ENCODE measurements at places on chromosomes 5 and 9.

DNA sequence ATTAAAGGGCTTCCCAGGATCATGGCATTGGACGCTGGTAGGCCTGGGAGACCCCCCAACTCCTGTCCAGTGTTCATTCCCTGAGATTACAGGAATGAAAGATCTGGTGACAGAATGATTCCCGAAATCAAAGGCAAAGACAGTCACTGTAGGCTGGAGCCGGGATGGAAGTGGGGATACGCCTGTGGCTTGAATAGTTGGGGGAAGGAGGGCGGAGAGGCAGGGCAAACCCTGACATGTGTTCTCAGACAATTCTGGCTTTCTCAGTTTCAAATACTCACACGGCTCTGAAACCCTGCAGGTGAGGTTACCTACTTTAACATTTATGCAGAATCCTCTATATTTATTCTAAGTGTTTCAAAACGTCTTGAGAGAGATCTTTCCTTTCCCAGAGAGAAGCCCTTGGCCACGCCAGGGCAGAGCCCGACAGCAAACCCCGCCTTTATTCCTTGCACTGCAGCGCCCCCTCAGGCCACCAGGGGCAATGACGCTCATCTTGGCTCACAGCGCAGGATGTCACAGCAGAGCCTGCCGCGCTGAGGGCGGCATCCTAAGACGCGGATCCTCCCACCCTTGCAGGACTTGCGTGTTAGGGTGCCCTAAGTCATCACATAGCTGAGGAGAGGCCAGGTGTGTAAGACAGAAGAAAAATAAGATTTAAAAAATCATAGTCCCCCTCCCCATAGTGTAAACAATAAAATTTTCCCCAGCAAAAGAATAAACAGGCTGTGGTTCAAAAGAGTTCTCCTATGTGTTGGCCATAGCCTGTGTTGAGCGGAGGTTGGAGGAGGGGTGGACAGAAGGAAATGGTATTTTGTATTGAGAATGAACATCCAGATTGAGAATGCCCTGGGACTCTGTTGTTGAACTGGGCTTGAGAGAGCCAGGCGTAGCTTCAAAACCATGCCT, 284.5 kb downstream of the NTRK2 start:
- peak; percentile 1 for DNase-seq

GRCh38 chr5:59597690-59598546, 295.6 kb downstream of the PDE4D start:
- no peak for DNase-seq

DNA sequence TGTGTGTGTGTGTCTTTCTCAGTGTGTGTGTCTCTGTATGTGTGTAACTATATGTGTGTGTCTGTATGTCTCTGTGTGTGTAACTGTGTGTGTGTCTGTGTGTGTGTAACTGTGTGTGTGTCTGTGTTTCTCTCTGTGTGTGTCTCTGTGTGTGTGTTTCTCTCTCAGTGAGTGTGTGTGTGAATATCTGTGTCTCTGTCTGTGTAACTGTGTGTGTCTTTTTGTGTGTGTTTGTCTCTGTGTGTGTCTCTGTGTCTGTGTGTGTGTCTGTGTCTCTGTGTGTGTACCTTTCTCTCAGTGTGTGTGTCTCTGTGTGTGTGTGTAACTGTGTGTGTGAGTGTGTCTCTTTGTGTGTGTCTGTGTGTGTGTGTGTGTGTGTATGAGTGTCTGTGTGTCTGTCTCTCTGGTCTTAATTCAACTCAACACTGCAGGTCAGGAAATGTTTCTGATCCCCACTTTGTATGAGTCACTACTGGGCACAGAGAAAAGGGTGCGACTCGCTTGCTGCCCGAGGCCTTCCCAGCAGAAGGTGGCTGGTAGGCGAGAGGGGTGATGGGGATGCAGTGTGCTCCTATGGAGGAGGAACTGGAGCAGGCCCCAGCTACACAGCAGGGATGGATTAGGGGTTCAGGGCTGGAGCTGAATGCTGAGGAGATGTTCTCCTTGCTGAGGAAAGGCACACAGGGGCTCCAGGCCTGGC, 52.1 kb downstream of the NSG2 start:
- DNase-seq, result no peak

DNA sequence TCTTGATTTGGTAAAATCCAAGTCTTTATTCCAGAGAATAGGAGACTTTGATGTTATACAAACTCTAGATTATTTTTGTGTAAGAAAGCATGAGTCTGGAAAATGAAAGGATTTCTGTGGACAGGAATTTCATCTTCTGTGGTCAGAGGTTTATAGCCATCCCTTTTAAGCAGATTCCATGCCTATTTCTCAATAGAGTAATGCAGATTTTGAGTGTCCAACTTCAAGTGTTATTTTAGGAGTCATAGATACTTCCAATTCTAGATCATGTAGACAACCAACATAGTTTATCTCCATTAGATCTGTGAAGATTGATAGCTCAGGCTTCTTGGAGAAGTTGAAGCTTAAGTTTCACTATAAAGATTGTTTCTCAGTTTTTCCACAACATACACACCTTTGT, 379.7 kb downstream of the PSAT1 start:
- peak; percentile 76 for DNase-seq

DNA sequence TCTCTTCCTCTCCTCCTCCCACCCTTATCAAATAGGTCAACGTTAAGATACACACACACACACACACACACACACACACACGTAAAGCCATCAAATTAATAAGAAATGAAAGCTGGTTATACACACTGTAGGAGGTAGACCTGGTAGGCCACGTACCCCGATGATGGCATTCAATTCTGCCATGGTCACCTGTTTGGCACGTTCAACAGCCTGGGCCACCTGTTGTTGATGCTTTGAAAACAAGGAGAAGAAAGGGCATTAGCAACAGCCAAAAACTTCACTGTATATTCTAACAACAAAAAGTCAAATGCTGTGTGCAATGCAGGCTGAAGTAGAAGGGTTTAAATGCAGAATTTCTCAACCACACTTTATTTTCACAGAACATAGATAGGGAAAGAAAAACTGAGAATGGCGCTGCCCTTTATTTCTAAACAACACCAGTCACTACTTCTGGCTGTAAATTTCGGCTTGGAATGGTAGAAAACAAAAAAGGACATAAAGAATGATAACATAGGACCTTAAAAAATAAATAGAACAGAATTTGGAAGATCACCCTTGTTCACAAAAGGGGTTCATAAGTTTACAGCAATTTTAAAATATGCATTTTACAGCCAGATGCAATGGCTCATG, 37.2 kb downstream of the TLE1 start:
- DNase-seq, result no peak

DNA sequence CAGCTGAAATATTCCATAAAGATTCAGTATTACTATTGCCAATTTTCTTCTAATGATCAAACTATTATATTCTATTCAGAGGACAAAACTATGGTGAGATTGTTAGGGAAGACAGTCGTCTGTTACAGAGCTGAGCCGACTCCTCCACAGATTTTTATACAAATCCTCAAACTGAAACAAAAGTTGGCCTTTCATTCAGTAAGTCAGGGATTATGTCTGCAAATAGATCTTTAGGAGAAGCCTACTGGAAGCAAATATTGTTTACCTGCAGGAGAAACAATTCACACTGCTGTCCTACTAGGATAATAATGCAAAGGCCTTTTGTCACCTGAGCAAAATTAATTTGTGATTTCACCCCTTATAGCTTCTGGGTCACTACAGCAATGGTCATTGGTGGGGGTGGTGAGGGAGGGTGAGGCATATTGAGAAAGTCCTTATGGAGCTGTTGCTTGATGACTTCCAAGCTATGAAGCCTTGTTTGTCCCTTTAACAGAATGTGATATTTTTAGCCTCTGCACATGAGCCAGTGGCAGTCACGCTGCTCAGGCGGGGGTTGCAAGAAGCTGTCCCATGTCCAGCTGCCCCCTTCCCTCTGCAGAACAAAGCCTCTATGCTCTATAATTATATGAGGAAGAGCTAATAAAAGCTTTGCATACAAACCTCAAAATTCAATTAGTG, 200.5 kb upstream of the KLF9 start:
- no peak for DNase-seq

DNA sequence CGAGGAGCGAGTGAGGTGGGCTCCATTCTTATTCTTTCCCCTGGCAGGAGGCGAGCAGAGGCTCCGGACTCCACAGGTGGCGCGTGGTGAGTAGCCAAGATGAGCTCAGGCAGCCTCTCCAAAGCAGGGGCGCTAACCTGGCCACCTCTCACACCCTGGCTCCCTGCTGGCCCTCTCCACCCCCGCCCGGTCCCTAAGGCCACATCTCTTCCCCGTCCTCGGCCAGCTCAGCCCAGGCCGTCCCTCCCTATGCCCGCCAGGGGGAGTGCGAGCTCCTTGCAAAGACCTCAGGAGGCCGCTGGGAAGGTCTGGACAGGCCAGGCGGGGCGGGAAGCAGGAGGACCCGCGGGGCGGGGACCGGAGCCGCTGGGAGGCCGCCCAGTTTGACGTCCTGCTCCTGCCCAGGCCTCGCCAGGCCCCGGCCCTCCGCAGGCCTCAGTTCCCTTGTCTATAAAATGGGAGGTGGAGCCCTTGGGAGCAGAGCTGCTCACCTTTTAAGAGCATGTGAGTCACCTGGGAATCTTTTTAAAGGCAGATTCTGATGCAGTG, 46.3 kb upstream of the GGTA1 start:
- DNase-seq, result peak; percentile 94

- DNase-seq, result no peak
Observed at GRCh38 chr5:116766470-116766947, 191.9 kb upstream of the SEMA6A start.

DNA sequence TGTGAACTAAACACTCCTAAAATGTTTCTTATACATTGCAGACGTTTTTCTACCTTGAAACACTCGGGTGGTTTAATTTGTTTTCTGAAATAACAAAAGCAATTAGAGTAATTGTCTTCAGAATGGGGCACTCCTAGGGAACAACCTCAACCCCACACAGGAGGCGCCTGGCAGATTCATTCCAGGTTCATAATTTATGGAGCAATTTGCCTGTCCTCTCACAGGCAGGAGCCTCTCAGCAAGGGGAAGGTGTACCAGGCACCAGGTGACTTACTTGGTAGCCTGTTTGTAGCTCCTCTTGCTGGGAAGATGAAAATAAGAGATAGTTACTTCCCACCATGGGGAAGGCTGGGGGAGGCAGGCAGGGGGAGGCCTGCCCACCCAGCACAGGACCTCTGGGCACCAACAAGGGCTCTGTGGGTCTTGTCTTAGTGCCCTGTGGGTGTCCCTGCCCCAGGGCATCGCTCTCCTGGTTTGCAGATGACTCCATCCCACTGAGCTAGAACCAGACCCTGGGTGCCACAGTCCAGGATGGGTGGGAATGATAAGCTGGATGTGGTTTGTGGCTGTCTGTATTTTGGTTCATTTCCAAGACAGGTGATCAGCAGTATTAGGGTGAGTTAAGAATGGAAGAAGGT, 144.4 kb downstream of the FSTL4 start:
- no peak for DNase-seq

GRCh38 chr9:36398745-36399144, 1.3 kb downstream of the RNF38 start:
- DNase-seq, result peak; percentile 70

GRCh38 chr9:124281931-124282371, 24.2 kb downstream of the NEK6 start:
- no peak for DNase-seq

DNA sequence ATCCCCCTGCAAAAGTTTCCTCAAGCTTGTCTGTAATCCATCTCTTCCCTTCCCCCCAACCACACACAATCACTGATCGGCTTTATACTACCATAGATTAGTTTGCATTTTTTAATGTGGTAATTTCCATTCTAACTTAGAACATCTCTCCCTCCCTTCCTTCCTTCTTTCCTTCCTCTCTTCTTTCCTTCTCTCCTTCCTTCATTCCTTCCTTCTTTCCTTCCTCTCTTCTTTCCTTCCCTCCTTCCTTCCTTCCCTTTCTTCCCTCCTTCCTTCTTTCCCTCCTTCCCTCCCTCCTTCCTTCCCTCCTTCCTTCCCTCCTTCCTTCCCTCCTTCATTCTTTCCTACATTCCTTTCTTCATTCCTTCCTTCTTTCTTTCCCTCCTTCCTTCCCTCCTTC, 166.2 kb upstream of the MSX2 start:
- no peak for DNase-seq

DNA sequence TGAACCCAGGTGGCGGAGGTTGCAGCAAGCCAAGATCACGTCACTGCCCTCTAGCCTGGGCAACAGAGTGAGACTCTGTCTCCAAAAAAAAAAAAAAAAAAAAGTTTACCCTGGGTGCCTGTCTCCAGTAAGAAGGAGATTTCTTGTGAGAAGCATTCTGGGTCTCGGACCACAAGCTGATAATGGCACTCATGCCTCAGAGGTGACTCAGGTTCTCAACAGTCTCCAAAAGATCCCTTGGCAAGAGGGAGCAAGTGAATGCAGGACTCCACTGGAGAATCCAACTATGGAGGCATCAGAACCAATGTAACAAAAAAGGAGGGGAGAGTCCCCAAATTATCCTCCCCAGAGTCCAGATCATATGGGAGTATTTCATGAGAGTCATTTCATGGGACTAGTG, 106.0 kb upstream of the LRRTM2 start:
- DNase-seq, result peak; percentile 77

GRCh38 chr9:81070689-81071088, 618.7 kb downstream of the TLE1 start:
- no peak for DNase-seq

Data from IMR-90 (cell line).